Activated T-cell treated with anti-CD3 and anti-CD28 coated beads, Interleukin-2, amount 50 U/mL, for 72 hours (primary cell): ENCODE measurements at places on chromosomes 3 and 15. TPM values are rescaled to one million over a fixed set of nuclear protein-coding genes. Genes with fewer than 3 reads are reported as not detected.

ITIH1 gene
- total RNA-seq, result not detected

TP63 gene
- 1.6 TPM for total RNA-seq

CDC25A gene
- 27.8 TPM for total RNA-seq

CCR9 gene
- not detected for total RNA-seq

MYO5C gene
- 0.69 TPM for total RNA-seq
